ENCODE measurements at places on chromosomes 7 and 10.

DNA sequence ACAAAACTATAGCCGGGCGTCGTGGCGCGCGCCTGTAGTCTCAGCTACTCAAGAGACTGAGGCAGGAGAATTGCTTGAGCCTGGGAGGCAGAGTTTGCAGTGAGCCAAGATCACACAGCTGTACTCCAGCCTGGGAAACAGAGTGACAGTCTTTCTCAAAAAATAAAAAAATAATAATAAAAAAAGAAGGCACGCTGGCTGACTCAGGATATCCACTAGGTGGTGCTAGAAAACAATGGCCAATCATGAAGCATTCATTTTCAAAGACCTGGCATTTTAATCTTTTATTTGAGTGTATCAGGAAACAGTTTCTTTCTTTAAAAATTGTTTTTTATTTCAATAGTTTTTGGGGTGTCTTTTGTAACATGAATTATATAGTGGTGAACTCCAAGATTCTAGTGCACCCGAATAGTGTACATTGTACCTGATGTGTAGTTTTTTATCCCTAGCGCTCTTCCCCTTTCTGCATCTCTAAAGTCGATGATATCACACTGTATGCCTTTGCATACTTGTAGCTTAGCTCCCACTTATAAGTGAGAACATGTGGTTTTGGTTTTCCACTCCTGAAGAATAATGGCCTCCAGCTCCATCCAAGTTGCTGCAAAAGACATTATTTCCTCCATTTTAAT, 88.6 kb downstream of the LYZL1 start:
- no peak for DNase-seq

- no peak for DNase-seq
Measured at GRCh38 chr10:99161165-99161564, 74.5 kb downstream of the HPSE2 start.

GRCh38 chr10:30866896-30867295, 164.8 kb downstream of the ZNF438 start:
- DNase-seq: no peak

GRCh38 chr7:38465956-38466355, 165.2 kb downstream of the AMPH start:
- no peak for DNase-seq

- DNase-seq: peak; percentile 99
Measured at GRCh38 chr10:598415-599170, 90.9 kb downstream of the DIP2C start.

GRCh38 chr7:4138866-4139265, 543.2 kb upstream of the FOXK1 start:
- no peak for DNase-seq

GRCh38 chr10:103281753-103282152, 4.8 kb downstream of the INA start:
- DNase-seq: no peak

DNA sequence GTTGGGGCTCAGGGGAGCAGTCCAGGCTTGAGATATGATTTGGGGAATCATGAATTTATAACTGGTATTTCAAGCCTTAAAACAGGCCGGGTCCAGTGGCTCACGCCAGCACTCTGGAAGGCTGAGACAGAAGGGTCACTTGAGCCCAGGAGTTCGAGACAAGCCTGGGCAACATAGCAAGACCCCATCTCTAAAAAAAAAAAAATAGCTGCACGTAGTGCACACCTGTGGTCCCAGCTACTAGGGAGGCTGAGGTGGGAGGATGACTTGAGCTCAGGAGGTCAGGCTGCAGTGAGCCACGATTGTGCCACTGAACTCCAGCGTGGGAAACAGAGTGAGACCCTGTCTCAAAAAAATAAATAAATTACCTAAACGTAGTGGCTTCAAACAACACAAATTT, 81.7 kb upstream of the GTF2I start:
- DNase-seq: no peak

DNA sequence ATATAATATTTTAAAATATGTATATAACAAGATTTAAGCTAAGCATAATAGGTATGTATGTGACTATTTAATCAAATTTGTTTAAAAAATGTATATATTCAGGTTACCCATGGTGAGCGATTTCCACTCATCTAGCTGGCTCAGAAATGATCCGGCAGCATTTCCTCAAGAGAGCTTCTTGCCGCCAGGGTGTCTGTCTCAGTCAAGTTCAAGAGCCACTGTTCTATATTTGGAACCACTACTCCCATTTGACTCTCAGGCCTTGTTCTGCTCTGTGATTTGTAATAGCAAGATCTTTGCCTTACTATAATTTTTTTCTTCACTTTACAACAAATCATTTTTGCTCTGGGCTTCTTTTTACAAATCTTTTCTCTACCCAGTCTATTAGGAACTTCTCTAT, 48.7 kb upstream of the CNTNAP2 start:
- no peak for DNase-seq

DNA sequence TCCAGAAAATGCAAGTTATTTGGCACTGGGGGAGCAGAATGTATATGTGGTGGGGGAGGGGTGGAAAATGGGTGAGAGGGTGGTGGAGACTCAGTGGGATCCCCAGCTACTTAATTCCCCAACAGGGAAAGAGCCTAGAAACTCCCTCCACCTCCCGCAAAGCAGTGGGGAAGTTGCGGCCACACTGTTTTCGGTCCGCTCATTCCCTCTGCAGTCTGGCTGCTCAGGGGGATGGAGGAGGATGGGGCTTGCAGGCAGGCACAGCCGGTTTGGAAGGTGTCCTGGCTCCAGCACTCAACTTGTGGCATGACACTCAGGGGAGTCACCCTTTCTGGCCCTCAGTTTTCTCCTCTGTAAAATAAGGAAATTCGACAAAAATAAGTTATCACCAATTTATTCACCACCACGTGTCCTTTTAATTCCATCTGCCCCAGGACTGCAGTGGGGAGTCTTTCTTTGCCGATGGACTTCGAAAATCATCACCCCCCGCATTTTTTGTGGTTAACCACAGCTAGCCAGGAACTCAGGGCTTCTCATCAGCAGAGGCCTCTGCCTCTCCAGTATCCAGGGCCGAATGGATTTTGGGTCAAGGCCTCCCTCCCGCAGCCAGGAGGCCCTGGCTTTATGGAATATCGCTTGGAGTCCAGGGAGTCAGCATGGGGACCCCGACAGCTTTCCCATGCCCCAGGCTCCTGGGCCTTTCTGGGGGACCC, 1.6 kb upstream of the HTRA1 start:
- DNase-seq: peak; percentile 40

DNA sequence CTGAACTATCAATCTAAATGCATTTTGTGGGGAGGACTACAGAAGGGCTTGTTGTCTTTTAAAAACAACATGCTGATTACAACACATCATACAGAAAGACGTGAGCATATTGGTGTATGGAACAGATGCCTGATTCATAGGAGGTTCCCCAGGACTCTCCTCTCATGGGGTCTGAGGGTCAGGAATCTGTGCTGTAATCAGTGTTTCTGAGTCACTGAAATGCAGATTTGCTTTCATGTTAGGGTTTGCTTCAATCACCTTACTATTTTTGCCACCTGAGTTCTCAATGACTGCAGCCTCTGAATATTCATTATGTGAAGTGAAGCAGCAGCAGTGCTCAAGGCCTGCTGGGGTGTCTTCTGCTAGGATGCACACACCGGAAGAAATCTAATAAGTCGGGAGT, 550 bp upstream of the ANK3 start:
- DNase-seq: no peak

GRCh38 chr10:21055339-21056135, 158.4 kb upstream of the NEBL start:
- DNase-seq: no peak

DNA sequence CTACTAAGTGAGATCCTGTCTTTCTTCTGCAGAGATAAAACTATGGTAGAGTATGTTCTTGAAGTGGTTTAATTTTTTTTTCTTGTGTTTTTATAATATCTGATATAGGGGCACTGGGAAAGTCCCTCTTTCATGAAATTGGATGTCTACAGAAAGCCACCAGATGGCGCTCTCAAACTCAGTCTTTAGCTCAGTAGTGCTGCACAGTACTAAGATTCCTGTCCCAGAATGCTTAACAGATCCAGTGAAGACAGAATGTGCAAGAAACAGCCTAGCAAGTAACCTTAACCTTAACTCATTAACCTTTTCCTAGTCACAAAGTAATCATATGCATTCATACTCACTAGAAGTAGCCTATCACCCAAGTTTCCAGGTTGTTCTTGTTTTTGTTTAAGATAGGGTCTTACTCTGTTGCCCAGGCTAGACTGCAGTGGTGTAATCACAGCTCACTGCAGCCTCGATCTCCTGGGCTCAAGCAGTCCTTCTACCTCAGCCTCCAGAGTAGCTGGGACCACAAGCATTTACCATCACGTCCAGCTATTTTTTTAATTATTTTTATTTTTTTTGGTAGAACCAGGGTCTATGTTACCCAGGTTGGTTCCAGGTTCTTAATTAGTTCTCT, 56.7 kb downstream of the IDE start:
- DNase-seq: peak; percentile 27

- DNase-seq: no peak
Measured at GRCh38 chr10:106991091-106991490, 173.4 kb downstream of the SORCS1 start.
